Pancreas (tissue), 10 donors: ENCODE measurements at places on chromosomes 5 and 9.

GRCh38 chr5:39164016-39164415, 55.3 kb downstream of the FYB1 start:
- DNase-seq = no peak
- H3K36me3 ChIP-seq = no peaks in the 10 kb centered on the region
- H3K27me3 ChIP-seq = no peaks in the 10 kb centered on the region
- H3K27ac ChIP-seq = no peak overlapping the region

DNA sequence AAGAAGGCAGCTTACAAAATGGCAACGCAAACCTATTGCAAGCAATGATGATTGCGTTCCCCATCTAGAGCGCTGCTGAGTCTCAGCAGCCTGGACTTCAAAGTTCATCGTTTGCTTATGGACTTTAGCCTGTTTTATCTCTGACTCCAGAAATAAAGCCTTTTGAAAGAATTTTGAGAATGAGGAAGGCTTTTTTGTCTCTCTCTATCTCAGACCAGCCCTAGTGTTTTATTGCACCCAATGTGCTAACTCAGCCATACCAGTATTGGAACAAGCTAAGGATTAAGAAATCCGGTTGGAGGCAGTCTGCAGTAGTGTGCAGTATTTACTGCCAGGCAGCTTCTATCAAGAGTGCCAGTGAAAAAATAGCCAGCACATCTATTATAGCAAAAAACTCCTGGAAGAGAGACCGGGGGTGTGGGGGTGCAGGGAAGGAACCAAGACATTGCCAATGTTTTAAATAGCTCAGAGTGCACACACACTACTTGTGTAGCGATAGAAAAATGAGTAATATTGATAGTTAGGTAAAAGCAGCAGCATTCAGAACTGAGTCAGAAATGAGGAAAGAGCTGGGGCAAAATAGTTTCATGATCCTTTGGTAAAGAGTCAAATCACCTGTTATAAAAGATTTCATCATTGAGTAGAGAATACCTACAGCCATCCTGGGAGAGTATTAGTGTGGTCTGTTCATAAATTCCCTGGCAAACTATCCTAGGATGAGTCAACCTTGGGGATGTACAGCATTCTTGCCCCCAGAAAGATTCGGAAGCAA, 219.0 kb downstream of the ZNF608 start:
- H3K36me3 ChIP-seq = no peaks in the 10 kb centered on the region
- DNase-seq = no peak
- H3K27ac ChIP-seq = no peak overlapping the region
- no peaks in the 10 kb centered on the region for H3K4me1 ChIP-seq
- H3K27me3 ChIP-seq = no peaks in the 10 kb centered on the region

GRCh38 chr5:72325566-72326305, 5.6 kb downstream of the PTCD2 start:
- DNase-seq = no peak
- no peak overlapping the region for H3K4me3 ChIP-seq
- no peaks in the 10 kb centered on the region for H3K27me3 ChIP-seq
- no peaks in the 10 kb centered on the region for H3K4me1 ChIP-seq
- H3K36me3 ChIP-seq = no peaks in the 10 kb centered on the region
- H3K27ac ChIP-seq = no peak overlapping the region

GRCh38 chr5:161034451-161034850, 182.4 kb upstream of the ATP10B start:
- no peaks in the 10 kb centered on the region for H3K4me1 ChIP-seq
- no peak for DNase-seq
- H3K4me3 ChIP-seq = no peak overlapping the region
- H3K27me3 ChIP-seq = no peaks in the 10 kb centered on the region
- no peak overlapping the region for H3K27ac ChIP-seq

GRCh38 chr9:116250891-116251290, 97.3 kb downstream of the PAPPA start:
- H3K36me3 ChIP-seq = no peaks in the 10 kb centered on the region
- no peaks in the 10 kb centered on the region for H3K27me3 ChIP-seq
- no peaks in the 10 kb centered on the region for H3K4me1 ChIP-seq
